ENCODE measurements at places on chromosomes 5 and 9.

DNA sequence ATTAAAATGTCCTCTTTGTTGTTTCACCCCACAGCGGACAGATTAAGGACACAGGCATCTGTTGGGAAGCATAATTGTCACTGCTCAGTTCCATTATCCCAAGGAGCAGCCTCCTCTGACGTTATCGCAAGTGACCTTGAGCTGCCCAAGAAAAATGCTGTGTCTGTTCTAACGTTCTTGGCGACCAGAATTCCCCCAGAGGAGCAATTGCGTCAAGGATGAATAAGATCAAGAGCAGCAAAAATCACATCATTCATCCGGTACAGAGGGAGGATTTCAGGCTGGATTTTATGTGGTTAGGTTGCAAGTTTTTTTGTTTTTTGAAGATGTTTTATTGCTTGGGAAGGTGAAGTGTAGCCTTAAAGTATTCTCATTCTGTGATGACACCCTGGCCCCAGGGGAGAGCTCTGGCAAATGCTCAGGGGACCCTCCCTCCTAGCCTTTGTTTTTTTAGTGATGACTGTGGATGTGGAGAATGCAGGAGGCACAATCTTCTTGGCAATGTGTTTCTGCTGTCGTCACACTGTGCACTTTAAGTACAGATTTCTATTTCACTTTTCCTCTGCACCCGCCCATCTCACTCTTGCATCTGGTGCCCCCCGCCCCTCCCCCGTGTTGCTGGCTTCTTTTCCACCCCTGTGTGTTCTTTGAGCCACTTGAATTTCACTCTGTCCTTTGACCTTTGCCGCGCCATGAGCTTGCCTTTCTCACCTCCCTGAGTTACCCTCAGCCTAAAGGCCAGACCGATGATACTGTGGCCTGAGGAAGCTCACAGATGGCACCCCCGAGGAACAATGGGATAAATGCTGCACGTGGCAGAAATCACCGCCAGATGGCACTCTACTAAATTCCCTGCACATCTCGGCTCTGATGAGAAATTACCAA, 308.5 kb downstream of the RAB3C start:
- H3K27me3 ChIP-seq = no peaks in the 10 kb centered on the region
- H3K27ac ChIP-seq = no peak overlapping the region
- peak; percentile 77 for DNase-seq
- H3K4me3 ChIP-seq = no peak overlapping the region
- H3K36me3 ChIP-seq = no peaks in the 10 kb centered on the region
- H3K4me1 ChIP-seq = peaks cover 8% of the 10 kb centered on the region

DNA sequence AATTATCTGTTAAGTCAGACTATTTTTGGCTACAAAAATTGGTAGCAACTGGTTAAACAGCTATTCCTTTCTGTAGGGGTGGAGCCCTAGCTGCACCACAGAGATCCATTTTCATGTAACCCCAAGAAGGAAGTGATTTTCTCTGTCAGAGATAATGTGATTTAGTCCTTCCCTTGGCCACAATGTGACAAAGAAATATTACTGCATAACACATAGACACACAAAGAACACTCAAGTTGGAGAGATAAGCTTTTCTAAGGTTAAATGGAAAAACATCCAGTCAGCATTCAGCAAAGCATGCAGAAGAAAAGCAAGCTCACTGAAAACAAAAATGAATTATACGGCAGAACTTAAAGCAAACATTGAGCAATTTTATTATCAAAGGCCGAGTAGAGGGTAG, 227.8 kb upstream of the CDH9 start:
- H3K27me3 ChIP-seq = no peaks in the 10 kb centered on the region
- H3K36me3 ChIP-seq = no peaks in the 10 kb centered on the region
- H3K27ac ChIP-seq = no peak overlapping the region
- DNase-seq = no peak
- H3K4me1 ChIP-seq = no peaks in the 10 kb centered on the region
- H3K4me3 ChIP-seq = no peak overlapping the region

- no peak overlapping the region for H3K4me3 ChIP-seq
- H3K4me1 ChIP-seq = peaks cover 45% of the 10 kb centered on the region
- peak overlapping the region; percentile 23 for H3K27ac ChIP-seq
- DNase-seq = peak; percentile 47
- H3K27me3 ChIP-seq = no peaks in the 10 kb centered on the region
Observed at GRCh38 chr5:74626386-74627222, 13.9 kb downstream of the ENC1 start.

DNA sequence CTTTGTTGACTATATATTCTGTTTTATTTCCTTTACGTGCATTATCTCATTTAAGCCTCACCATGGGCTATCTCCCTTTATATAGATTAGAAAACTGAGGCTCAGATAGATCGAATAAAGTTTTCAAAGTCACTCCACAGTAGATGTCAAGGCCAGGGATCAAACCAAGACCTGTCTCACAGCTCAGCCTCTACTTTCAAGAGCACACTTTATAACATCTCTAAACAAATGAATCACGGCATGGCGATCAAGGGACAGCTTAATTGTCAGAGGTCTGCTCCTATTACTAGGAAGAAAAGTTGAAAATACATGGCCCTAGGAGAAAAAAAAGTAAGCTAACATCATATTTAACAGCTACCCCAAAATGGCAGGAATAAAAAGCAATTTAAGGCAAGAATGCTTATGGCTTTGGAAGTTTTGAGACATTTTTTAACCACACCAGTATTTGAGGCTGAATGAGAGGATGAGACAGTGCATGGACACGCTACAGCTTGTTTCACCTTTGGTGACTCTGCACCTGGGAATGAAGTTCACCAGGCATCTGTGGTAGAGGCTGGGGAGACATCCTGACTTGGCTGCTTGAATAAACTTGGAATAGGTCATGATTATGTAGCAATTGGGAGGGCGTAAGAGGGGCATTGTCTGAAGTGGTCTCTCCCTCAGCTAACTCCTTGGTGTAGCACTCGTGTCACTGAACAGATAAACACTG, 486.8 kb upstream of the WWC1 start:
- DNase-seq = no peak
- no peaks in the 10 kb centered on the region for H3K27me3 ChIP-seq
- H3K4me3 ChIP-seq = no peak overlapping the region
- no peak overlapping the region for H3K27ac ChIP-seq
- H3K4me1 ChIP-seq = no peaks in the 10 kb centered on the region
- no peaks in the 10 kb centered on the region for H3K36me3 ChIP-seq

GRCh38 chr5:5854087-5854486, 431.6 kb downstream of the ICE1 start:
- no peaks in the 10 kb centered on the region for H3K27me3 ChIP-seq
- H3K4me1 ChIP-seq = no peaks in the 10 kb centered on the region
- no peak for DNase-seq
- H3K27ac ChIP-seq = no peak overlapping the region
- H3K36me3 ChIP-seq = no peaks in the 10 kb centered on the region

DNA sequence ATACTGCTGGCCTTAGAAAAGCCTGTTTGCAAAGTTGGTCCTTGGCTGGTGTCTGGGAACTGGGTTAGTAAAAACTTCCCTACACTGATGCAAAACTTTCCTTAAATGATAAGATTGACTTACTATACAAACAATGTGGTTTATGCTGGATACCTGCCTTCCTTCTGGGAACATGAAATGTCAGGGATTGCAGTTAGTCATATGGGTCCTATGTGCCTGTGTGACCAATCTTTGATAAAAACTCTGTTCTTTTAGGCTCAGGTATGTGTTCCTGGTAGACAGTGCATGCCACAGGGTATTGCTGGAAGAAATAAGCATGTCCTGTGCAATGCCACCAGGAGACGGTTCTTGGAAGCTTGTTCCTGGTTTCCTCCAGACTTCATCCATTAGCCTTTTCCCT, 173.3 kb downstream of the RMI1 start:
- H3K4me1 ChIP-seq = no peaks in the 10 kb centered on the region
- H3K36me3 ChIP-seq = no peaks in the 10 kb centered on the region
- DNase-seq = no peak
- H3K27ac ChIP-seq = no peak overlapping the region
- H3K4me3 ChIP-seq = no peak overlapping the region
- H3K27me3 ChIP-seq = no peaks in the 10 kb centered on the region

DNA sequence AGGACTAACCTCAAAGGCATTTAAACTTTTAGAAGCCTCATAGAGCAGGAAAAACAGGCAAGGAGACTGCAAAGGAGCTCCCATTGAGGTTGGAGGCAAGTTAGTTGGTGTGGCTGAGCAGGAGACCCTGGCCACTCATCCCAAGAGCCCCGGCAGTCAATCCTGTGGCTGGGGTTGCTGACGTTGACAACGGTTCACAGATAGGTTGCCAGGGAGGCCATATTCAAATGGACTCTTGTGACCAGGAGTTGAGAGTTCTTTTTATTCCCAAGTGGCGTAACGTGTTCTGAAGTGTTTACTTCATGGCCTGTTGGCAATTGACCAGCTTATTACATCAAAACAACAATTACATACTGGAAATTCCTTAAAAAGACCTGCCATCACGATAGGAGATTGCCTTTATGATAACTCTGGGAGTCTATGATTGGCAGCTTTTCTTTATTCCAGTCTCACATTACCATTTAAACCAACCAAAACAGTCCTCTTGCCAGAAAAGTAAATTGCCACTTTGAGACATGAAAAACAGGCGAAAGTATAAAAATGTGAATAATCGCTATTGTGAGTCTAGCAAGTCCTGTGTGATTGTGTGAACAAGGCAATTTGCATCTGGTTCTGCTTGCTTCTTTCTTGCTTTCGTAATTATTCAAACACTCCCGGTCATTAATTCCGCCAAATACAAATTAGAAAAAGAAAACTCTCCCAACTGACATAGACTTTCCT, 394.9 kb downstream of the MED10 start:
- no peaks in the 10 kb centered on the region for H3K4me1 ChIP-seq
- no peak overlapping the region for H3K4me3 ChIP-seq
- no peak overlapping the region for H3K27ac ChIP-seq
- DNase-seq = no peak
- no peaks in the 10 kb centered on the region for H3K36me3 ChIP-seq

Data from muscle of leg (tissue), 16 donors.